ENCODE measurements at places on chromosomes 2 and 18. TPM values are rescaled to one million over a fixed set of nuclear protein-coding genes. Genes with fewer than 3 reads are reported as not detected.

ABCA12 gene
- 0.19 TPM for total RNA-seq

OSR1 gene
- total RNA-seq, result 8.6 TPM

NEUROD1 gene
- total RNA-seq, result not detected

SKA1 gene
- 47.3 TPM for total RNA-seq

KDSR gene
- 33.2 TPM for total RNA-seq

NPPC gene
- not detected for total RNA-seq

REG3A gene
- not detected for total RNA-seq

CTAGE1 gene
- total RNA-seq, result not detected

OTOF gene
- 0.06 TPM for total RNA-seq

OTX1 gene
- 2.6 TPM for total RNA-seq

MAP2 gene
- 0.23 TPM for total RNA-seq

NOSTRIN gene
- total RNA-seq, result not detected

KCNK3 gene
- total RNA-seq, result 0.32 TPM

IL1R2 gene
- total RNA-seq, result 0.26 TPM

IL37 gene
- total RNA-seq, result not detected

PDCD1 gene
- total RNA-seq, result not detected

DHRS9 gene
- not detected for total RNA-seq

DNA sequence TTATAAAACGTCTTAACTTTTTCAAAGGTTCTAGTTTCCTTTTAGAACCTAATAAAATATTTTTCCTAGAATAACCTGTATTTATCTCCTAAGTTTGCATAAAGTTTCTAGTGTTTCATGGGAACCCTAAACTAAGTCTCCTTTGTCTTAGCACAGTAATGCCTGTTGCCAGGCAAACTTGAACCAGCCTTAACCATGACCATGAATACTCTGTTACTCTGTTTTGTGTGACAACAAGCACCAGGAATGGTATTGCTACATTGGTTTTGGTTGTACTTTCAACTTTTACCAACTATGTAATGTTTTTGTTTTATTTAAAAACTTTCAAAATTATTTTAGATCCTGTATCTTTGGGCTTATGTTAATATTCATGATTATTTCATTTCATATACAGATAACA is 137.6 kb downstream of the CERS6 start:
- DNase-seq, result no peak

- peak; percentile 58 for DNase-seq
These were observed 93.1 kb downstream of the CABLES1 start for GRCh38 chr18:23228102-23229061.

GRCh38 chr2:205245001-205245400 is 437.3 kb upstream of the NRP2 start:
- no peak for DNase-seq

GRCh38 chr18:9825571-9826073 is 60.2 kb upstream of the TXNDC2 start:
- DNase-seq, result peak; percentile 74

DNA sequence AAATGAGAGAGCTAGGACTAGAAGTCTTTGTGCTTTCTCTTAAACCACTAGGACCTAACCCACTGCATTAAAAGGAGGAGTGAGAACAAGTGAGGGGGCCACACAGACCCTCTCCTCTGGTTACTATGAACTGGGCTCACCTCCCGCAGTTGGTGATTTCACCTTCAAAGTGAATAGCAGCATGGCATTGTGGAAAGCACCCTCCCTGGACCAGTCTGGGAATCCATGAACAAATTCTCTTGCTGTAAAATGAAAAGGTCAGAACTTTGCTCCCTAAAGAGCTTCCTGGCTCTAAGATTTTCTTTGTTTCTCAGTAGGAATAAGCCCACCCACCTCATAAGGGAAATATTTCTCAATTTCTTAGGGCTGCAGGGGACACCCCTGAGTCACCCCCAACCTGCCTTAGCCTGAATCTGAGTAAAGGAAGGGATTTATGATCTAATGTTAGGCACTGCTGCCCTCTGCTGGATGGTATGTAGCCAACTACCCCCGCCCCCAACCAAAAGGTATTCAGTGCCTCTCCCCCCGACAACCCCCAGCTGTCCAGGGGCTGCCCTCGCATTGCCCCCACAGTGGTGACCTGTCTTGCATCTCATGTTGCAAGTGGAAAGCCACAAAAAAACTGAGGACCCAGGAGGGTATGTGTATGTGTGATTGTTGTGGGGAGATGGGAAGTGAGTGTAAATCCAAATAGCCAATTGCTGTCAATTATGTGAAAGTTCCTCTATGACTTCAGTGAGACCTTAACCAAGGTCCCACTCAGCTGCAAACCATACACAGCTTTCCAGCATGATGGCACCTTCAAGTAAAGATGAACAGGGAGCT is 230.9 kb upstream of the SLC14A2 start:
- DNase-seq, result peak; percentile 54

GRCh38 chr2:23445450-23445868 is 60.5 kb downstream of the KLHL29 start:
- peak; percentile 95 for DNase-seq

DNA sequence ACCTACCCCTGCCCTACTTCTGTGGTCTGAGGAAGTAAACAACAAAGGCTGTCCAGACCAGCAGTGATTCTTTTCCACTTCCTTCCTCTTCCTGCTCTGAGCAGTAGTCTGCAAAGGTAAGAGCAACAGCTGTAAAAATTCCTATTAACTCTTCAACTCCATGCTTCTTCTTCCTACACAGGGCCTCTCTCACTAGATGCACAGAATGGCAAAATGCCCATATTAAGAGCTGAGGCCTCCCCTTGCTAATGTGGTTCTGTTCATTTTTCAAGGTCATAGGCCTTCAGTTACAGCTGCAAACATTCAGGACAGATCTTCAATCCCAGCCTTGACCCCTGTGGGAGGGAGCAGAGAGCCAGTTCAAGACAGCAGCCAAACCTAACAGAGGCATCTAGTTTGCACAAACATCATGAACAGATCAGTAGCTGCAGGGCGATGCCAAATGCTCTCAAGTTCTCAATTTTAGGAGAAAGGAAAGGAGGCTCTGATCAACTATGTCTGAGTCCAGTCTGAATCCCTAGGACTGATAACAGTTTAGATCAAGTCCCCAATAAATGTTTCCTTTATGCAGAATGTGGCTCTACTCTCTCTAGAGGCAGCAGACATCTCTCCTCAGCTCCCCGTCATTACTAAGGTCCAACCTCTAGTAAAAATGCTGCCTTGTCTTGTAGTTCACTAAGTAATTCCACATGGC is 20.9 kb downstream of the SLC40A1 start:
- DNase-seq, result no peak

- DNase-seq, result peak; percentile 92
These were observed 211.9 kb downstream of the ALPK2 start for GRCh38 chr18:58416704-58417683.

DNA sequence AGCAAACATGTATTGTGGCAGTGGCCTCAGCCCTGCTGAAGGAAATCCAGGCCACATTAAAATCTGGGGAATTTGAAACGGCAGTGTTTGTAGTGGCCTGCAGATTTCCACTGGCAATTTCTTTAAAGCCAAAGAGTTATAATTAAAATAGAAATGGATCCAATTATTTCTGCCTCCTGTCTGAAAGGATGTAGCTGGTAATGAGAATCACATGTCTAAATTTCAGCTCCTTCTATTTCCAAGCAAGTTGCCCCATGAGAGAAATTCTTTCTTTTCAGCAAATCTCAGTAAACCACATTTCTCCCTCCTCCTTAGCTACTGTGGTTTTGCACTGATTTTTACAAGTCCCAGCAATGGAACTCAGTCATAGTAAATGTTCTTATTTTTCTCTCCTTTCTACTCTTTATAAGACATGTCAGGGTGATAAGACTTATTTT is 55.4 kb upstream of the ZNF396 start:
- no peak for DNase-seq

DNA sequence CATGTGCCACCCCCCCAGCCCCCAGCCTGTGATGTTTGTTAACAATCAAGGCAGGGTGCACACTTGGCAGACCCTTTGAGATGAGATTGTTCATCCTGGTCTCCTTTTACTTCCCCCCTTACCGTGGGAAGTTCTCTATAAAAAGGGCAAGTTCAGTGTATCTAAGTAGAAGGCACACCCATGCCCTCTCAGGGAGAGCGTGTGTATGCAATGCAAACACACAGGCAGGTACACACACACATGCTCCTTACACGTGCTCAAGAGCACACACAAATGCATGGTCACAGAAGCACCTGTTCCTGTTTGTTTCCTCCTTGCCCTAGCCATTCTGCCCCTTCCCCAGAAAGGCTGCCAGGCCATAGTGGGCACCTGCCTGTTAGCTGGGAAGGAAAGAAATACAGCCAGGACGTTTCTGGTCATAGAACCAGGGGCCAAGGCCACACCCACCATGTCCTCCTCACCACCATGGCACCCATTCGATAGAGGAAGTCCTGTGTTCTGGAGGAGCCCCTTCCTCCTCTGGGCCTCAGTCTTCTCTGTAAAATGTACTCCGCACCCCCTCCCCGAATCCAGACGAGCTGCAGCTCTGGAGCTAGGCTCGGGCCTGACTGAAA is 3.1 kb downstream of the ATOH8 start:
- DNase-seq, result no peak

DNA sequence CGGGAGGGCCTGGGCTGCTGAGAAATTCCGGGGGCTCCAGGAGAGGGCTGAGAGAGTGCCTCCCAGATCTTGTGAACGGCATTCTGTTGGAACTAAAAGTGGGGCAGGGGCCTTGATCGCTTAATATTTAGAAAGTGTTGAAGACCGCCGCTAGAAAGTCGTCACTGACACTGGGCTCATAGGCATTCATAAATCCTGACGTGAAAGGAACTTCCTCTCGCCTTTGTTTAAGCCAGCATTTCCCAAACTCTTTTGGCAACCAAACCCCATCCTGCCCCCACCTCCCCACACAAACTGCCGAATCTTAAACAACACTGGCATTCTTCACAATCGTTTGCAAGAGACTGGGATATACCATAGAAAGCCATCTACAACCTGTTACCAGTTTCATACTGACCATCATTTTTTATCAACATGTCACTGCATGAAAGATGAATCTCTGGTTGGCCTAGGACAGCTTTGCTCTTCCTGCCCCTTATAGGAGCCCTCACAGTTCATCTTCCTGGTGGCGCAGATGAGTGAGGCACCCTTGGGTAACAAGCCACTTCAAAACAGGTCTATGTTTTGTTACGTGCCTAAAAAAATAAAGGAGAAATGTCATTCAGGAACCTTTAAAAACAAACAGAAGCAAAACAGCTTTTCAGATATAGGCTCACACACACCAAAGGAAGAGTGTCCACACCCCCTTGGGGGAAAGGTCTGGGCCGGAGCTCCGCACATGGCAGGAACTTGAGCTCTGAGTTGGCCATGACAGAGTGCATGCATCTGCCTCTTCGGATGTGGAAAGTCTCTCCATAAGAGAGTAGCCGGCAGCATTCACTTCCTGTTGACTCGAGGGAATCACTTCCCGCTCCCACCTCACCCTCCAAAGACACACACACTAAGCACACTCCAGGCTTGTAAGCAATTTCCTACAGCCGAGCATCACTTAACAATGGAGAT is 13.0 kb downstream of the MTERF4 start:
- DNase-seq, result no peak

GRCh38 chr2:236871500-236872001 is 214.1 kb upstream of the COPS8 start:
- DNase-seq, result peak; percentile 99

GRCh38 chr2:26925100-26925791 is 45.2 kb upstream of the MAPRE3 start:
- DNase-seq, result no peak

- DNase-seq, result peak; percentile 84
These were observed 51.7 kb downstream of the IMPA2 start for GRCh38 chr18:12032786-12033642.

GRCh38 chr2:210687786-210688470 is 131.5 kb downstream of the CPS1 start:
- DNase-seq, result no peak

- peak; percentile 39 for DNase-seq
These were observed at the start of gene ITM2C for GRCh38 chr2:230864605-230865306. ITM2C (plus strand) TSS chr2:230864942; CDS start chr2:230865026, 84 bp downstream.

GRCh38 chr18:75638776-75639471 is 211.4 kb upstream of the SMIM21 start:
- DNase-seq, result peak; percentile 82

GRCh38 chr2:26245231-26245732 is 543 bp downstream of the HADHB start:
- DNase-seq, result peak; percentile 20

DNA sequence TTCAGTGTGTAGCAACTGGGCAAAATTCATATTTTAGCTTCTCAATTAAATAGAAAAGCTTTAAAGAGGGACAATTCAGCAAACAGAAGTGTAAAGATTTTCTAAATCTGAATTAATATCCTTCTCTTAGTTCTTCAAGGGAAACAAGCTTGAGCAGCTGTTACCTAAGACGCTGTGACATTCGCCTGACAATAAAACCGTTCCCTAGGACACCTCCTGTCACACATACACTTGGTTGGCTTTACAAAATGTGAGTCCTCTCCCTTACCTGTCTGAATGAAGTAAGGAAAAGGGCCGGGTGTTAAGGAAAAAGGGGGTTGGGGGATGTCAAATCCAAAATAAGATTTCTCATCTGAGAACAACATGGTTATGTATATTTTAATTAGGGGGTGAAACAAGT is 2.1 kb downstream of the SERTAD2 start:
- DNase-seq, result no peak

DNA sequence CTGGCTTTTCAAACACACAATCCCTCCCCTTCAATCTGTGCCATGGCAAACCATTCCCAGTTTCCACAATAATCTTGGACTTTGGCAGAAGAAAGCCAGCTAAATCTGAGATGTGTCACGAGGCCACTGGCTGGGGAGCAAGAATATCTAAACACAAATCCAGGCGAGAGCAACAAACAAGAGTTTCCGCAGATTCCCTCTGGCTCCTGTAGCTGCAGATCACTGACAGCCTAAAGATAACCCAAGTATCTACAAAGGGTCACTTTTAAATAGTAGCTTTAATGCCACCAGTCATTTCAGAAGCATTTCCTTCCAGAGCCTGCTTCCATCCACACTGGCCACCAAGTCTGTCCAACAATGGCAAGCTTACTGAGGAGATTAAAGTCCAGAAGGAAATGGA is 86.9 kb downstream of the ACVR1 start:
- no peak for DNase-seq

GRCh38 chr2:72603481-72603880 is 222.4 kb downstream of the EXOC6B start:
- no peak for DNase-seq

GRCh38 chr2:15385184-15385583 is 175.9 kb downstream of the NBAS start:
- no peak for DNase-seq

DNA sequence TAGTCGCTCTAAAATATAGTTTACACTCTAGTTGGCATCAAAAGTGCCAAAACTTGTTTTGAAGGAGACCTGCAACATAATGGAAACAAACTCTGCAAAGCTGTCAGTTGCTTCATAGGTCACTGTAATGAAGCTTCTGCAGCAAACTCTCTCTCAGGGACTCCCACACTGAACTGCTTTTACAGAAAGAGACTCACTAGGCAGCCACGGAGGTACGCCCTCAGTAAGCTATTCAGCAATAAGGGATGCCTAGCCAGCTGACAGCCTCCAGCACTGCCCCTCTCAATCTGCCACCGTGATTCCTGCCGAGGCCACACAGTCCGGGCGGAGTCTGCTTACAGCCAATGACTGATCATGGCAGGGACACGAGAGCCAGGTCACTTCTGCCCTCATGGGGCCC is 51.1 kb downstream of the COLEC12 start:
- no peak for DNase-seq

- DNase-seq, result peak; percentile 18
These were observed 587 bp upstream of the MTIF2 start for GRCh38 chr2:55269645-55269990.

Data from LHCN-M2 (cell line).